ENCODE measurements at places on chromosomes 11 and 22.
A peak's percentile ranks its signal among the peaks of the same experiment; 100 is the strongest.

- ATAC-seq: no peak
Measured at GRCh38 chr11:121356357-121356756, 63.8 kb downstream of the SC5D start.

DNA sequence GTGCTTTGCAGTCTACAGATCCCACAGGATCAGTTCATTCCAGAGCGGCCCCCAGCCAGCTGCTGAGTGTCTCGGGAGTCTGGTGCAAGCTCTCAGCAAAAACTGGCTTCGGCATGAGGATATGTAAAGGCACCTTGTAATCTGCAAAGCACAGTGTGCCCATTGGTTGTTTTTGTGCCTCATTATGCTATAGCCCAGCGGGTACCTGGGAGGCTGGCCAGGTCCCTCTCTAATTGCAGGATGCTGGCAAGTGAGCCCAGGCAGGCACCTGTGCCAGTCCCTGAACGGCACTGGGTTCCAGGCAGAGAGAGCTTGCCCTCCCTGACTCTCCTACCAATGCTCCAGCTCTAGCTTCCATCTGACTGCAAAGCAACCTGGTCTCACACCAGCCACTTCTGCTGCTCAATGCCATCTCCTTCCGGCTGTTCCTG lies 128.7 kb downstream of the DSCAML1 start:
- ATAC-seq: no peak

GRCh38 chr22:19506212-19506611 lies 18.0 kb downstream of the CLDN5 start:
- no peak for ATAC-seq

DNA sequence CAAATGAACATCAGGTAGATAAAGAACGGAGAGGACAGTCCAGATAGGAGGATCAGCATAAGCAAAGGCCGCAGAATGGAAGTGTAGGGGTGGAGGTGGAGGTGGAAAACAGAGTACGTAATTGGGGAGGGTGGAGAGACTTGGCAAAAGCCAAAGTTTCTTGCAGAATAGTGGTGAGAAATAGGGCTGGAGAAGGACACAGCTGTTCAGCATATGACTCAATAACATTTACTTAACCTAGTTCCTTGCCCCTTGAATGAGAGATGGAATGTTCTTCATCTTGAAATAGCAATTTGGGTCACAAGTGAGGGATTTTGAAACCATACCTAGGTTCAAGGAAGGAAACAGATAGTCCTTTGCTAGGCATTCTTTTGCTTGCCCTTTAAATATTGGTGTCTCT lies 235.9 kb upstream of the ARHGAP20 start:
- no peak for ATAC-seq

DNA sequence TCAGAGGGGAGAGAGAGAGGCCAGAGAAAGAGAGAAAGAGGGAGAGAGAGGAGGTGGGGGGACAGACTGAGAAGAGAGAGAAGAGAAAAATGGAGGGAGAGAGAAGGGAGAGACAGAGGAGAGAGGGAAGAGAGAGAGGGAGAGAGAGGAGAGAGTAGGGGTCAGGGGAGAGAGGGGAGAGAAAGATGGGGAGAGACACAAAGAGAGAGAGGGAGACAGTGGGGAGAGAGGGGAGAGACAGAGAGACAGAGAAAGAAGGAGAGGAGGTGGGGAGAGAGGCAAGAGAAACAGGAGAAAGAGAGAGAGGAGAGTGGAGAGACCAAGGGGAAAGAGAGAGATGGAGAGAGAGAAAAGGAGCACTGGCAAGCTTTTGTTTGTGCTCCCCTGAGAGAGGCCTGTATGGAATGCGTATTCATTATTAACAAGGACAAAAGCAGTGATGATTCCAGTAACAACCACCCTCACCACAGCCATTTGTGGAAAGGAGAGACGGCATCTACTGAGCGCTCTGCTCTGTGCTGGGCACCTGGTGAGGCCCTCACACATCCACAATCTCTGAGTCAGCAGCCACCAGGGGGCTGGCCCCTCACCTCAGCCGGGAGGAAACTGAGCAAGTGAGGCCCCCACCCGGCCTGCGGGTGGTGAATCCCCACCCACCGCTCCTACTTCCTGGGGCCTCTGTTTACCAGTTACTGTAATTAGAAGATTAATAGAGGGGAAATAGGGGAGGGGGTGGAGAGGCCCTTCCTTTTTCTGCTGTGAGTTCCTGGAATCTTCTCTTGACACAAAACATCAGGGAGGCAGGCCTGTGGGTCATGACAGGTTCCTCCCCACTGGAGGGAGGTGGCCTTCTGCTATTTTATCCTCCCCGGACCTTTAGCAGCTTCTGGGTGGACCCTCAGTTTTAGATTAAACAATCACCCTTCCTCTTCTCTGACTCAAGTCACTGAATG lies 14.6 kb upstream of the MIAT start:
- peak; percentile 95 for ATAC-seq

DNA sequence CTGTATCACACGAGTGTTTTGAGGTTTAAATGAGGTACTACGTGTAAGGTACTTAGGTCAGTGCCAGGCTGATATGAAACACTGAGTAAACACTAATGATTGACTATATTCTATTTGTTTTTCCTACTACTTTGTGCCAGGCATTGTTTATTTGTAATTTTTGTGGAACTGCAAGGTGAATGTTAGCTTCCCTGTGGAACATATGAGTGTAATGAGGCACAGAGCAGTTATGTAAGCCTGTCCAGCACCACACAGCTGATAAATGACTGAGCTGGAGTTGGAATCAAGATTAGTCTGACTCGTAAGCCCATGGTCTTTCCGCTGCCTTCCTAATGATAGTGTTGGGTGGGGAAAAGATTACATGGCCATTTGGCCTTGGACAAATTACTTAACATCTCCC lies 5.9 kb downstream of the SLC37A2 start:
- ATAC-seq: no peak

DNA sequence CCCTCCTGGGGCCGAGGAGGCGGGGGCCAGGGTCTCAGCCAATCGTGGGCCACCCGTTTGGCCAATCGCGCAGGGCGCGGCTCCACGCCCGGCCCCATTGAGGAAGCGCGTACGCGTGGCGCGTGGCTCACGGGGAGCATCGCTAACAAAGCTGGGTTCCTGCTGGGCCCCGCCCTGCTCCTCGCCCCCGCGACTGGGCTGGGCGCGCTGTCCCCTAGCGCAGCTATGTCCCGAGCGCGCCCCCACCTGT lies 614 bp upstream of the ASCL2 start:
- peak; percentile 50 for ATAC-seq

- ATAC-seq: no peak
Measured at GRCh38 chr11:128298271-128298670, 289.1 kb downstream of the ETS1 start.

DNA sequence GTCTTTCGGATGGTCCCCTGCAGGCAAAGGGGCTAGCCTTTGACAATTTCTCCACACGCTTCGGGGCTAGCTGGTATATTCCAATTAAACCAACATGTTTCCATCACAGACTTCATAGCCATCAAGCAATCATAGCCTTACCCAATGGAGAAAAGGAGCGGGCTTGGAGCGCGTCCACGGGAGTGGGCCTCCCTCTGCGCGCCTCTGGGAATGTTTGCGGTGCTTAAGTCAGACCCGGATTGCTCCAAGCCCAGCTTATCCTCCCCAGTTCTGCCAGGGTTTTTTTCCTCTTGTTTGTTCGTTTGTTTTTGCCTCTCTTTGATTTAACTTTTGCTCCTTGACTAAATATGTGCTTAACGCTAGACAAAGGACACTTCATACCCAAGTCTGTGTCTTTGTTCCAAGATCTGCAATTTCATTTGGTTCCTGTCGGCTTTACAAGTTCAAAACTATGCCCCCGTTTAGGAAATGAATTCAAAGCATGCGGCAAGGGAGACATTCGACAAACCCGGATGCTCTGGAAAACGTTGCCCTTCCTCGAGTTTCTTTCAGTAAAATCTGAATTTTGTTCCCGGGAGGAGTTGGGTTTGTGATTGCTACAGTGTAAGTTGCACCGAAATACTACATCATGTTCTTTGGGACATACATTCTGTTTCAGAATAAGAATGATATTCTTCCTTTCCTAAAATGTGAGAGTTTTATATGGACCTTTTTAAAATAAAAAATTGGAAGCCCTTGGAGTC lies 1.0 kb upstream of the GLB1L2 start:
- ATAC-seq: no peak

- ATAC-seq: no peak
Measured at GRCh38 chr11:113176599-113177360, 137.6 kb upstream of the TTC12 start.

DNA sequence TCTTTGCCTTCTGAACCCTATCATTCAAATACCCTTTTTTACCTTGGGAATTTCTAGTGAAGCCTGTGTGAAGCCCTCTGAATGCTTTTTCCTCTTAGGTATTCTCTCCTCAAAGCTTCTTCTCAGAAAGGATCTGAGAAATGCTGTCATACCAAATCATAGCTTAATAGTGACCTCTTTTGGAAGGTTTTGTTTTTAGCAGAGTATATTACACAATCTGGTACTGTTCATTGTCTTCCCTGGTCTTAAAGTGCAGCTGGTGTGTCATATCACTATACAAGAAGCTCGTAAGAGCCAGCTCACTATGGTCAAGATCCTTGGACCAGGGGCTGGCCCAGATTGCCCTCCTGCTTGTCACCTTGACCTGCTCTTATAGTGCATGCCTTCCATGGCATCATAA lies 204.4 kb upstream of the ANO5 start:
- no peak for ATAC-seq

GRCh38 chr11:68300076-68300830 lies 12.1 kb upstream of the LRP5 start:
- no peak for ATAC-seq

- no peak for ATAC-seq
Measured at GRCh38 chr22:38148245-38148644, 33.4 kb downstream of the PLA2G6 start.

DNA sequence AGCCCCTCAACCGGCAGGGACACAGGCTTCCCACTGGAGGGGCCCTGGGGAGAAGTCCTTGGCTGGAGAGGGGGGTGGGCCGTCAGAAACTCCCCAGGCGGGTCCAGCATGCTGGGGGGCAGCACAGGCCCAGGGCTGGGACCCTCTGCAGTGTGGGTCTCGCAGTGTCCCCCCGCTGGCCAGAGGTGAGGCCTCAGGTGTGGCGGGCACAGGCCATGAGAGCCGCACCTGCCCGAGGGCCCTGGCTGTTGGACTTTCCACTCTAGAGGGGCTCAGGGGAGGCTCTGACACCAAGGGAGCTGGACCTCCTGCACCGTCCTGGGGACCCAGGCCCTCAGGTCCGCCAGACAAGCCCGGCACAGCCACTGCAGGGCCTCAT lies 10.7 kb upstream of the PIM3 start:
- ATAC-seq: no peak

DNA sequence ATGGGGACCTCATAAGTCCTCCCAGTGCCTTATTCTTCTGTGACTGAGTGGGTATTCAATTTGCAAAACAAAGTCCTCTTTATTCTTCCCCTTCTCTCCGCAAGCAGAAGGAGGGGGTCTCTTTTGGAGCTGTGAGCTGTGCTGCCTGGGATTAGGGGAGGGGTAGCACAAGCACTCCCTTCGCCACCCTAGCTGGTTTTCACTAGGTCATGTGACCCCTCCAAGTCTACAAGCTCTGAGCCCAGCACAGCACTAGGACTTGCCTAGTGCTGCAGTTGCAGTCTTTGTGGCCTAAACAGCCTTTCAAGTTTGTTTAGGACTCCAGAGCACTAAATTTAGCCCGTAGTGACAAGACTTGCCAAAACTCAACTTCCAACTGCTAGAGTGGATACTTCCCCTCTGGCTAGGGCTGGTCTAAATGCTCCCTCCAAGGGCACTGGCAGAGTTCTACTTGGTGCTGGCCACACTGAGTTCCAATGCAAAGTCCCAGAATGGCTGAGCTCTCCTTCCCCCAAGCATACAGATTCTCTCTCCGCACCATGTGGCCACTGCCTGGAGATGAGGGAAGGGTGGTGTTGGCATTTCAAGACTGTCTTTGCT lies 25.4 kb downstream of the TAF1D start:
- no peak for ATAC-seq

- no peak for ATAC-seq
Measured at GRCh38 chr11:47765086-47765485, 2.1 kb downstream of the FNBP4 start.

- ATAC-seq: no peak
Measured at GRCh38 chr22:23068096-23068831, 2.1 kb upstream of the GNAZ start.

- ATAC-seq: no peak
Measured at GRCh38 chr11:23554002-23554401, 693.7 kb upstream of the CCDC179 start.

DNA sequence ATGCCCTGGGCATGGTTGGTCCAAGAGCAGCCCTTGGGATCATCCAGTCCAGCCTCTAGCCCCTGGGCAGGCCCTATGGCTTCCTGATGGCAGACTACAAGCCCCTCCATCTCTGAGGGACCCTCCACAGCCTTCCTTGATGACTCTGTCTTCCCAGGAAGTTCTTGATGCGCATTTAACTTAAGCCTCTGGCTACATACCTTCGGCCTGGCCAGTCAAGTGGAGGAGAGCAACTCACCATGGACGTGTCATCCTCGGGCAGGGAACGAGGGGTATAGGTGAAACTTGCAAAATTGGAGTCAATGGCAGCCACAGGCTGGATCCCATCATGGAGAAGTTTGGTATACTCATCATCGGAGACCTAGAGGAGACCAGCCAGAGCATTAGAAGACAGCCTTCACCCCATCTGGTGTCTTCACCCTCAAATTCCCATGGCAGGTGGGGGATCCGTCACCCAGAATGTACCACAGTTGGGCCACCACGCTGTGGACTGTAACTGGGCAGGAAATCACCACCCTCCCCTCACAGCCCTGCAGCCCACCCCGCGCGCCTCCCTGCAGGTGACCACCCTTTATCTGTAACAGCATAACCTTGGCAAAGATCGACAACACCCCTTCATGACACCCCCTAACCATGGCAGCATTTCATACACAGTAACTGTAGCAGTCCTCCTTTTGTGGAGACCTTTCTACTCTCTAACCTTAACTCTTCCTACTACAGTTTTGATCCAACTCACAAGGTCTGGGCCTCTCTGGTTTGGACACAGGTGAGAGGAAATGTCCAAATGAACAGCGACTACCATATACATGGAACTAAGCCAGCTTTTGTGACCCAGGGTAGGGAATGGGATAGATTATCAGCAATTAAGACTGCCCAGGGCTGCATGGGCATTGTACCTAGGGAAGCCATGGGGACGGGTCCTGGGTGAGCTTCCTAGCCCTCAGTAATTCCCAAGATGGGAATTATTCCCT lies 91.7 kb downstream of the PDE2A start:
- ATAC-seq: no peak

- ATAC-seq: no peak
Measured at GRCh38 chr22:28619236-28619635, 60.4 kb downstream of the TTC28 start.

- no peak for ATAC-seq
Measured at GRCh38 chr11:57502376-57502775, 13.1 kb downstream of the SLC43A1 start.

Data from activated T-helper 17 cell treated with anti-CD3 and anti-CD28 coated beads, Interleukin-2, amount 50 U/mL, for 72 hours (primary cell).